Keratinocyte (primary cell): ENCODE measurements at places on chromosomes 3 and 15. TPM values are rescaled to one million over a fixed set of nuclear protein-coding genes. Genes with fewer than 3 reads are reported as not detected.

GRCh38 chr3:36408146-36408545 is 27.8 kb downstream of the STAC start:
- no peak for DNase-seq

GRCh38 chr3:31768479-31769125 is 212.5 kb downstream of the OSBPL10 start:
- no peak for DNase-seq

GRCh38 chr15:99561476-99562230 is 4.1 kb upstream of the MEF2A start:
- no peak for DNase-seq

DNA sequence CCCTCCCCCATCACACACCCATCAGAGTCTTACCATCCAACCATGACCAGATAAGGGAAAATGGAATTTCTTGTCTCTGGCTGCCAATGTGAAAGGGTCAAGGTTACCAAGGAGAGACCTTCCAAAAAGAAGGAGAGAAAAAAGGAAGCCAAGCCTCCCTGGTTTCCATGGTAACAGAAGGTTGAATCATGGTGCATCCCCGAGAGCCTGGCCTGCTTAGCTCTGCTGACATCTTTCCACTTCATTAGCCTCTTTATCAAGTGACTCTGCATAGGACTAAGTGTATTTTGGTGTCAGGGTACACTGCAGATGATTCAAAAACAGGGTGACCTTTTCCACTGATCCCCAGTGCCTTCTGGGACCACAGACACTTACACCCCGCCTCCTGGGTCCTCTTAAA is 225.7 kb upstream of the PPP2R3A start:
- no peak for DNase-seq

DNA sequence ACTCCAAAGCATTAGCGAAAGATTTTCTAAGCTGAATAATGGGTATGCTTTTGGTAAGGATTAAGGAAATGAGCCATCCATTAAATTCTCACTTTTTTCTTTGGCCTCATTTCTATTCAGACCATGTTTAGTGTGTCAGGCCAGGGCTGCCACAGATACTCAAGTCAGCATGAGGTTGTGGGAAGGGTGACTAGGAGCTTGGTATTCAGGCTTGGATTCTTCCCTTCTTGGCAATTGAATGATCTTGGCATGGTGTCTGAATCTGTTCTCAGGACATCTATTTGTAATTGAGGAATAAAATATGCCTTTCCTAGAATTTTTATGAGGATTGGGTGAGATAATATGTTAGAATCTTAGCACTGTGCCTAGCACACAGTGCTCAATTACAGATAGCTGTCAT is 11.2 kb downstream of the CCNB2 start:
- DNase-seq = no peak

- no peak for DNase-seq
Observed at GRCh38 chr3:3082234-3082924, 27.8 kb downstream of the IL5RA start.

DNA sequence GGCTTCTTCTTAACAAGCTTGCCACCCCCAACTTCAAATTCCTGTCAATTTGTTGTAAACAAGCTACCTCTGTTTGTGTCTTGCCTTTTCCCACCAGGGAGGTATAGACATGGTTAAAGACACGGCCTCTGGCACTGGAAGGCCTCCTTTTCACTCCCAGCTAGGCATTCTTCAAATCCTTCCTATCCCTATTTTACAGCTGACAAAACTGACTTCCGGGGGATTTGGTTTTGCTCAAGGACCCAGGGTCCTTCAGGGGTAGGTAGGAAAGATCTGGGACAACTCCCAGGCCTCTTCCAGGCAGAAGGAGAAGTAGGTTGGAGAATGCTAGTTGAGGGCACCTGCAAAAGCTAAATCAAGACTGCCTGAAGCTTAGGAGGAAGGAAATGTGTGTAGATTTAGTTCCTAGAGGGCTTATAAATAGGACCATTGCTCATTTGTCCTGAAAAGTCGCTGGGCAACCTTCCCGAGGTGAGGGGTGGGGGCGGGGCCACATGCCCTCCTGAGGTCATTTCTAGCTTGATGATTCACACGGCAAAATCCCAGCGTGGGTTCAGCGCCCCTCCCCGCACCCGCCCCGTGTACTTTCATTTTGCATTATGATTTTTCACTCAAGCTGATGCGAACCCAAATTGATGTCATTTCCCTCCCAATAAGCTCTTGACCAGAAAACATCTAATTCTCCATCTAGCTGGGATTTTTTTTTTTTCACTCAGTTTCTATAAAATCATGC is 365.5 kb downstream of the SHQ1 start:
- no peak for DNase-seq

- DNase-seq = no peak
Observed at GRCh38 chr15:74781431-74782258, at the start of gene CSK. CSK (plus strand) TSS chr15:74782080; CDS start chr15:74798298, 16,218 bp downstream.

GRCh38 chr3:108088146-108088545 is 2.7 kb downstream of the CD47 start:
- DNase-seq = no peak

- DNase-seq = no peak
Observed at GRCh38 chr15:74511583-74511982, 29.4 kb upstream of the ARID3B start.

GRCh38 chr15:74374648-74375302 is 7.3 kb upstream of the CYP11A1 start:
- DNase-seq = no peak

DNA sequence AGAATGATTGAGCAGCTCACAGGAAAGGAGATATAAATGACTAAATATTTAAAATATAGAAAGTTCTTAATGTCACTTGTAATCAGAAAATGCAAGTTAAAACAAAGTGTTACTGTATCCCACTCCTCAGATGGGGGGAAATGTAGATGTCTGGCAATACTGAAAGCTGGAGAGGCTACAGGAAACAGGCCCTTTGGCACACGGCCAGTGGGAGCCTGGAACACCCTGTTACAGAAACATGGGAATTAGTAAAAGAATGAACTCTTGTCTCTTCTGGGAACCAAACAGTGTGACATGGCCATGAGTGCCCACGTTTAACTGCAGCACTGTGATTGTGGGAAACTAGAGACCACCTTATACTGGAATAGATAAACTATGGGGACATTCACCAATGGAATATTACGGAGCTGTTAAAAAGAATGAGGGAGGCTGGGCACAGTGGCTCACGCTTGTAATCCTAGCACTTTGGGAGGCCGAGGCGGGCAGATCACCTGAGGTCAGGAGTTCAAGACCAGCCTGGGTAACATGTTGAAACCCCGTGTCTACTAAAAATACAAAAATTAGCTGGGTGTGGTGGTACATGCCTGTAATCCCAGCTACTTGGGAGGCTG is 50.2 kb downstream of the CDCP1 start:
- no peak for DNase-seq

DNA sequence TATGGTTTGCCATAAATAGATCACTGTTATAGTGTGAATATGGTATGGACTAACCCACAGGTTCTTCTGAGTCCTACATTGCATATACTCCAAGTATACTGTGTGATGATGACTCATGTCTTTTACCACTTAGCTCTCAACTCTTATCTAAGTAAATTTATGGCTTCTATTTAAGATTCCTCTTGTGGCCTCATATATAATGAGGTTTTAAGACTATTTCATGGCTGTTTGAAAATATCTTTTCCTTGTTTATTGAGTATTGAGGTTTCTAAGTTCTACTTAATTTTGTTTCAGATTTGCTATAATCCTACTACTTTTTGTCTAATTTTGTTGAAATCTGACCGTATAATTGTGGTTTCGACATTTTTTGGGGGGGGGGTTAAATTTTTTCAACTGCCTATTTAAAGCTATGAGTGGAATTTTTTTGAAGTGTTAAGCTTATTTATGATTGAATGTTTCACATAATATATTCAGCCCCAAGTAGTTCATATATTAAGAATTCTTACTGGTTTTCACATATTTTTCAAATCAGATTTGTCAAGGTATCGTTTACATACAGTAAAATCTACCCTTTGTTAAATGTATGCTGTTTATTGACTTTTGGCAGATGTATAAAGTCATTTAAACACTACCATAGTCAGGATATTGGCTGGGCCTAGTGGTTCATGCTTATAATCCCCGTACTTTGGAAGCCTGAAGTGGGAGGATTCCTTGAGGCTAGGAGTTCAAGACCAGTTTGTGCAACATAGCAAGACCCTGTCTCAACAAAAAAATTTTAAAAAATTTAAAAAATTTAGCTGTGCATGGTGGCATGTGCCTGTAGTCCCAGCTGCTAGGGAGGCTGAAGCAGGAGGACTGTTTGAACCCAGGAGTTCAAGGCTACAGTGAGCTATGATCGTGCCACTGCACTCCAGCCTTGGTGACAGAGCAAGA is 11.7 kb downstream of the SLC25A36 start:
- DNase-seq = no peak

DNA sequence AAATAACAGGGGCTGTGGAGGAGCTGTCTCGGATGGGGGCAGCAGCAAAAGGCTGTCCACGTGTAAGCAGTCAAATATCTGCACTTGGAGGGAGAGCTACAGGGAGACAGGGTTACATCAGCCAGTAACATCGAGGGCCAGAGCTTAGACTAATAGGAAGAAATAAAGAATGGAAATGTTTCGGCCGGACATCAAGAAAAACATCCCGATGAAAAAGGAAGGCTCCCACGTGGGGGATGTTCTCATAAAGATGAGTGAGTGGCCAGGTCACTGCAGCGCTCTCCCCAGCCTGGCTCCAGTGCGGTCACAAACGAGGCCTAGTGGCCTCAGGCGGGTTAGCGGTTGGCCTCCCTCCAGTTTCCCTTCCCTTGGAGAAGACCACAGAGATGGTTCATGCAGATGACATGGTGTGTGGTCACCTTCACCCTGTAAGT is 56.1 kb upstream of the WNT5A start:
- no peak for DNase-seq

DNA sequence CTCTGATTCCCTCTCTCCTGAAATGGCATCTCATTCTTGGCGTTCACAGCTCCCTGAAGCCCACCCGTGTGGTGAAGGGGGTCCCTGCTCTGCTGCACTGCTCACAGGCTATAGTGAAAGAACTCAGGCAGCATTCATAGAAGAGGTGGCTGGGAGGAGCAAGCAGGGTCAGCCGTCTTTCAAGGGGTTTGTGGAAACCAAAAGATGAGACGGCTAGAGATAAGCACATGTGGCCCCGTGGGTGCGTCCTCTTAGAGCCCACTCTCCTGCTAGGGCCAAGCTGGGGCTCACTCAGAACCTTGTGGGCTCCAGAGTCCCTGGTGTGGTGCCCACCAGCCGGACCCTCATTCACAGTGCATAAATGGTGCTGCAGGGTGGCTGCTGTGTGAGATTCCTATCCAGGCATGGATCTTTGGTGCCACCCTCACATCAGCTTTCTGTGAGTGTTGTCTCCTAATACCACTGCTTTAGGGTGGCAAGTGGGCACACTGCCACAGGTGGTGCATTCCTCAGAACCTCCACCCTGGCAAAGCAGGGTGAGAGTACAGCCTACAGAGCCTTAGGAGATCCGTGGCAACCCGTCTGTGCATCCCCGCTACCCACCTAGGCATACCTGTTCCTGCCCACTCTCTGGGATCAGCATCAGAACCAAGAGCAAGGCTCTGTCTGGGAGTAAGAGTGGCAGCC is 11.2 kb upstream of the SEMA4B start:
- DNase-seq = no peak

DNA sequence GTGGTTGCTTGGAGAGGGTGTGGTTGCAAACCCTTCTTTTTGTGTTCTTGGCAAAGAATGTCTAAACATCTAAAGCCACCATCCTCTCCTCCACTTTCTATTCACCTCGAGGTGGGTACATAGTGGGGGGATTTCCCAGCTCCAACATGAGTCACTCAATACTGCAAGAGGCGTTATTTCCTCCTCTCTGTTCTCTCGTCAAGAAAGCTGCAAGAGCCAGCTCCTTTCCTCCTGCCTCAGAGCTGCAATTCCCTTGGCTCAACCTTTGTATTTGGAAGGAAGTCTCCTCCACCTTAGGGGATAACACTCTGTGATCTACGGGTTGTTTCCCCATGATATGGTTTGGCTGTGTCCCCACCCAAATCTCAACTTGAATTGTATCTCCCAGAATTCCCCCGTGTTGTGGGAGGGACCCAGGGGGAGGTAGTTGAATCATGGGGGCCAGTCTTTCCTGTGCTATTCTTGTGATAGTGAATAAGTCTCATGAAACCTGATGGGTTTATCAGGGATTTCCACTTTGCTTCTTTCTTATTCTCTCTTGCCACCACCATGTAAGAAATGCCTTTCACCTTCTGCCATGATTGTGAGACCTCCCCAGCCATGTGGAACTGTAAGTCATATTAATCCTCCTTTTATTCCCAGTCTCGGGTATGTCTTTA is 138.4 kb downstream of the PLCL2 start:
- DNase-seq = no peak

- no peak for DNase-seq
Observed at GRCh38 chr3:46845397-46845859, 17.8 kb downstream of the MYL3 start.

GRCh38 chr15:72368899-72369298 is 6.9 kb downstream of the HEXA start:
- no peak for DNase-seq

DNA sequence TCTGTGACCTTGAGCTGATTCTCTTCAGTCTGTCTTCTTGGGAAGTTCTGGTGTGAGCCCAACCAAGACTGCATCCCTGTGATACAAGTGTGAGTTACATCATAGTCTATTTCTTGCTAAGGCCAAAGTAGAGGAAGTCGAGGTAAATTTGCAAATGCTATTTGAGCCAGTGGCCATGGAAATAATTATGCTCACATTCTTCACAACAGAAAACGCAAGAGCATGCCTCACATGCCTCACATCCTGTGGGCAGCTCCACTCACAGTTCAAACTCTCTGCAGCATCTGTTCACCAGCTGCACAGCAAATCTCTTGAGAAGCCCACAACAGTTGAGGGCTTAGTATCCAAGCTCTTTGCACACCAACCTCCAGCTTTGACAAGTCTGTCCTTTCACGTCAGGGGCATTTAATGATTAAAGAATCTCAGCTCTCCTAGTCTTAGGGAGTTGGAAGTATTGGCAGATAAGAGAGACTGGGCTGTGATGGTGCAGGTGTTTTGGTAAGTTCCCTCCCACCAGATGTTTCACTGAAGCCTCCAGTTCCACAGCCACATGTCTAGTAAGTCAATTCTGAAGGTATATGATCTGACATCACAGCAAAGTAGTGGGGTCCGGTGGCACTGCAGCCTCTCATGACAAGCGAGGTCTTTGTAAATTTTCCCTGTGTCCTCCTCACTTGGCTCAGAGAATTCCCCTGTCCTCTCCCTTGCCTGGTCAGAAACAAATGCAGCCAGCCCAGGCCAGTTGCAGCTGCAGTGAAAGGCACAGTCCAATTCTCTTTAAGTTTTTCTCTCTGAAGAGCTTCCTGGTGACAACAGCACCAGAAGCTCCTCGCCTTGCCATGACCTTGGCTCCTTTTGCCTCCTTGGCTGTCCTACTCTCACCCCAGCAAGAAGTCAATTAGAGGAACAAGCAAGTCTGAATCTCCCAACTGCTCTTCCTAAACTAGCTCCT is 166.1 kb downstream of the SSR3 start:
- no peak for DNase-seq

Gene NEK10
- 0.37 to 0.98 TPM (median 0.97 TPM) in 3 replicates for polyA plus RNA-seq

Gene PLEKHO2
- 8.8 to 12.0 TPM (median 11.2 TPM) in 3 replicates for polyA plus RNA-seq

Gene CHRNA7
- polyA plus RNA-seq = 0.93 to 1.4 TPM (median 1.0 TPM) in 3 replicates

Gene OPA1
- 24.2 to 50.1 TPM (median 36.0 TPM) in 3 replicates for polyA plus RNA-seq

Gene ARGFX
- polyA plus RNA-seq = not detected in 3 replicates

Gene FETUB
- polyA plus RNA-seq = 0.05 to 0.35 TPM (median 0.25 TPM) in 3 replicates

Gene LNP1
- polyA plus RNA-seq = 0.19 to 0.95 TPM (median 0.64 TPM) in 3 replicates

Gene CSTA
- 649 to 1,138 TPM (median 1,068 TPM) in 3 replicates for polyA plus RNA-seq

Gene GOLGA8G
- not detected in 3 replicates for polyA plus RNA-seq

Gene LDHAL6B
- polyA plus RNA-seq = not detected in 3 replicates

Gene CKMT1B
- 59.4 to 64.8 TPM (median 63.9 TPM) in 3 replicates for polyA plus RNA-seq

Gene GHSR
- not detected in 3 replicates for polyA plus RNA-seq
